ENCODE measurements at places on chromosomes 12 and 14.
A peak's percentile ranks its signal among the peaks of the same experiment; 100 is the strongest.

- no peak for DNase-seq
These were observed 3.5 kb upstream of the P2RX7 start for GRCh38 chr12:121128908-121129810.

DNA sequence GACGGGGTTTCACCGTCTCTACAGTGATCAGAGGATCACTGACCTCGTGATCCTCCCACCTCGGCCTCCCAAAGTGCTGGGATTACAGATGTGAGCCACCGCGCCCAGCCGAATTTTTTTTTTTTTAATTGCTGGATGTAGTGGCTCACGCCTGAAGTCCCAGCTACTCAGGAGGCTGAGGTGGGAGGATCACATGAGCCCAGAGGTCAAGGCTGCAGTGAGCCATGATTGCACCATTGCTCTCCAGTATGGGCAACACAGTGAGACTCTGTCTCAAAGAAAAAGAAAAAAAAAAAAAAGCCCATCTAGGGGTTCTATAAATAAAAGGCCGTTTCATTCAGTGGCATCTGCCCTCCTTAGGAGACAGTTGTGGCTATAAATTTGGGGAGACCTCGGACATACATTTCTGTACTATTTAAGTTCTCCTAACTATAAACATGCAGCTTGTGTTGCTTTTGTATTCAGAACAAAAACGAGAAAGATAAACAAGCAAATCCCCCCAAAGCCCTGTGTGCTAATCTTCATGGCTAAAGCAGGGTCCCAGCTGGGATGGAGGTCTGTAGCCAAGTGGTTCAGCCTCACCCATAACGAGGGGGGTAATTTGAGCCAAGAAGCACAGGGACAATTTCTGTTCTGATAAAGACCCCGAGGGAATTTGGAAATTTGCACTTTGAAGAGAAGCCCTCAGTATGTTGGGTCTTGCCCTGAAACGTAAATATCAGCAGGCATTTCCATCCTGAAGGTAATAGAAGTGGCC, 35.0 kb upstream of the BCL7A start:
- no peak for DNase-seq

DNA sequence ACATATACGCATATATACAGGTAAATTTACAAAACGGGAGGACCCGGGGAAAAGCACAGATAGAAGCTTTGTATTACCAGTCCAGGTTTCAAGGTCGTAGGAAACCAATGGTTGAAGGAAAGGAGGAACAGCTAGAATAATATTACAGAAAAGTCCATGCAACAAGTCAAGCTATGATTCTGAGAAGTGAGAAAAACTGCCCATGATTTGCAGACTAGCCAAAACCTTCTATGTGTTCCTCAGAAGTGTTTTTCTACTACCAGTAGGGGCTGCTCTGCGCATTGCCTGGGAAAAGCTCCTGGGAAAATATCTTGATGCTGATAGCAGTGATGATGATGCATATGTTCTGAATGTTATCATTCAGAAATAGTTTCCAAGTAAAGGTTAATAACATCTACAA, 2.2 kb downstream of the PDZRN4 start:
- no peak for DNase-seq

DNA sequence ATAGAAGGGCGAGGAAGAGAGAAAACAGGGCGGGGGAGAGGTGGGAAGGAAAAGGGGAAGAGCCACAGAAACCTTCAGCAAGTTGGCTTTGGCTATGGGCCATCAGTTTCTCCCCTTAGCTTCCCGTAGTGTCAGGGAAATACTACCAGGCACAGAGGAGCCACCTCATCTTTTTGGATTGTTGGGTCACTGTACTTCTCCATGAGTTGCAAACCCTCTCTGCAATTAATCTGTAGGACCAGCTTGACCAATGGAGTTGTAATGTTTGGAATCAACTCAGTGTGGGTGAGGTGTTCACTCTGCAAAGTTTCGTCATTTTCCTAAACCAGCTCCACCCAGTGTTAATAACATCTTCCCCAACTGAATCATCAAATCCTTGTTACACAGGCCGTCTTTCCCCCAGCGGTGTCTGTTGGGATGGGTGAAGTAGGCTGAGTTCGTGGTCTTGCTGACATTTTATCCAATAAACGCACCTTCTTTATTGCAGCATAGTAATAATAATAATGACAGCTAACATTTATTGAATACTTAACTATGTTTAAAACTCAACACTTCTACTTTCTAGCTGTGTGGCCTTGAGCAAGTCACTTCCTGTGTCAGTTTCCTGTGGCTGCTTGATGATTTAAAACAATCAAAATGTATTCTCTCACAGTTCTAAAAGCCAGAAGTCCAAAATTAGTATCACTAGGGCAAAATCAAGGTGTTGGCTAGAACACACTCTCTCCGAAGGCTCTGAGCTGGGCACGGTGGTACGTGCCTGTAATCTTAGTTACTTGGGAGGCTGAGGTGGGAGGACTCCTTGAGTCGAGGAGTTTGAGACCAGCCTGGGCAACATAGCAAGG, 8.1 kb upstream of the GLTP start:
- no peak for DNase-seq

DNA sequence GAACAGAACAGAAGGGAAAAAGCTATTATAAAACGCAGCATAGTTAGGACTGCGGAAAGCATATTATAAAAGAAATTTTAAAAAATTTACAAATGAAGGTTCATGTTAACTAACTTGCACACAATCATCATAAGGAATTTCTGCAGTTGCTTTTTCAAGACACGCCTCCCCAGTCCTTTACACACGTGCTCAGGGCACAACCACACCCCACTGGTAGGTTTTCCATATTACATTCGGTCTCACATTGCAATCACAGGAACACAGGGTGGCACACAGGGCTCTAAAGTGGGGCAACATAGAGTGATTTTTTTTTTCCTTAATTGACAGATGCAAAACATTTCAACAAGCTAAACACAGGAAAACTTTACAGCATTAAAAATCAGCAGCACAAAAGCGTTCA, 69.7 kb downstream of the DICER1 start:
- DNase-seq = no peak

DNA sequence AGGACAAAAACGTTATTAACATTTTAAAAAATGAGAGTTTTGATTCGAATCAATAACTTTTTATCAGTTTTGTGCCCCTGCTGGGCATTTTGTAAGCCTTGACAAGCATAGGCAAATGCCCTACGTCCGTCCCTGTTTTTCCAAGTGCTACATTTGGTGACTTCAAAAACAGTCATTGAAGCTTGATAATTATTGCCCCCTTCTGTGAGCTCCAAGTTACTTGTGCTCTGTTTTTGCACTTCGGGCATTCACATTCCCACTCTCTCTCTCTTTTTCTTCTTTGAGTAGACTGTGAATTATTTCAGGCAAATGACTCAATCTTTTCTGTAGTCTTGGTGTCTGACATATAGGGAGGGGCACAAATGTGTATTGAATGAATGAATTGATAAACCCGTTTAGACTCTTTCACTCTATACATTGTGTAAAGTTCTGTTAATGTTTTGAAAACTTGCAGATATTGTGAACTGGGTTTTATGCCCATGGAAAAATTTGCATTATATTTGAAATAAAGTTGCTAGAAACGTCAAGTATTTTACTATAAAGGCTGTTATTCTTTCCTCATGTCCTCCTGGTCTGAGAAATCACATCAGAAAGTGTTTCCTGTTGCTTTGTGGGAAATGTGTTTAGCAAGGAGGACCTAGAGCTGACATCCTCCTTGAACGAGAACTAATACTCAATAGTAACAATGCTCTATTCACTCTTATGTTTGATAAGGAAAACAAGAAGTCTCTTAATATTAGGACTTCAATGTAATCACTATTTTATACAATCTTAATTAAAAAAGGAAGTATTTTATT, 1.4 kb downstream of the APAF1 start:
- peak; percentile 37 for DNase-seq

- no peak for DNase-seq
These were observed 6.3 kb upstream of the PIP4K2C start for GRCh38 chr12:57584690-57585089.

DNA sequence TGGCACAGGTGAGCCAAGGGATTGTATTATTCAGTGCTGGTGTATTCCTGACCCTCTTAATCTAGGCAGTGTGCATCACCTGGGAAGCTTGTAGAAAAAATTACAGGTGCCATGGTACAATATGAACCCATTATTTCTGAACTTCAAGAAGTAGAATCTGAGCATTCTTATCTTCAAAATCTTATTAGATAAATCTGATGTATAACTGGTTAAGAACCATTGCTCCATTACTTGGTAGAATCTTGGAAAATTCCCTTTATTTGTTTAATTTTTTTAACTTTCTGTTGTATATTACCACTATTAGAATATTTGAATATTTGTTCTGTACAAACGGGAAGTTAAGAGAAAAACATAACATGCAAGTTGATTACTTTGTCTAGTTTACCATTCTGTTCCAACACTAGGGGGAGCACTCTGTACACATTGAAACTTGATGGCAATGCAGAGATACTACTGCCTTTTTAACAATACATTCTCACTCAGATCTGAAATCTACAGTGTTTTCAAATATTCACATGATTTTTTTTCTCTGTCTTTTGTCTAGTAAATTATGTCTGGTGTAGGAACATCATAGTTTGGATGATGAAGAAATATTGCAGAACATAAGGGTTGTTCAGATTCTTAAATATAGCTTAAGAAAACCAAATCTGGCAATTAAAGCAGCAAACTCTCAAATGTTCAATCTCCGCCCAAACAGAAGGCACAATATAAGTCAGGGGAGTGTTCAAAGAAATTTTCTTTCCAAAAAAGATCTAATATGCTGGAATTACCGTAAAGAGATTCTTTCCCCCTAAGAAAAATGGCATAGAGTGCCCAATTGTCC, 196.6 kb downstream of the PCNX1 start:
- DNase-seq = peak; percentile 55

GRCh38 chr12:103882861-103883596, 42.0 kb upstream of the NT5DC3 start:
- DNase-seq = no peak

DNA sequence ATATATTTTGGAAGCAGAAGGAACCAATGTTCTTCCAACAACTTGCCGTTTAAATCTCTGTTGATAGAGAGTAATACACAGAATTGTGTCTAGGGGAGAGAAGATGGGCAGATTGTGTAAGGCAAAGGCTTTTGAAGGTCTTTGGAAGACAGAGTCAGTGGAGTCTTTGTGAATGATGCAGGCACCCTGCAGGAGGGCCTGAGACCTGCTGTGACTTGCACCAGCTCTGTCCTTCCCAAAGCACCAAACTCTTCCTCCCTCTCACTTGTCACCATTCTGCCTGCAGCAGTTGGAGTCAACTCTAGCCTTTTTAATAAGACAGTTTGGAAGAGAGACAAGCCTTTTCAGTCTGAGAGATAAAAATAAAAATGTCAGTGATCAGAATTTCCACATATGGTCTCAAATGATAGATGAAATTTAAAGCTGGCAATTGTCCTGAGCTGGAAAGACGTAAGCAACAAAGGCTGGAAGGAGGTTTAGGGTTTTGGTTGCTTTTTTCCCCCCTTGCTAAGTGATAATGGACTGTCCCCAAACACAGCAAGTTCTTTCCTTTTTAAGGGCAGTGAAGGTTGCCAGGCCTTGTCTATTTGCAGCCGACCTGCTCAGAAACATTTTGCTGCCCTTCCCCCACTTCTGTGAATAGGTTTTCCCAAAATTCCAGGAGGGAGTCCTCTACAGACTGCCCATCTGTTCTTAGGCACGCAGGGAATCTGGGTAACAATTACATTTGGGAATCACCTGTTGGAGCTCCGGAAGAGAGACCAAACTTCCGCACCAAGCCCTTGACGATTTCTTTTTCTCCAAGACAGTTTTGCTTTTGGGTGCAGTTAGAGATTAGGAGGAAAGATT, 103.0 kb upstream of the NTF3 start:
- DNase-seq = no peak

DNA sequence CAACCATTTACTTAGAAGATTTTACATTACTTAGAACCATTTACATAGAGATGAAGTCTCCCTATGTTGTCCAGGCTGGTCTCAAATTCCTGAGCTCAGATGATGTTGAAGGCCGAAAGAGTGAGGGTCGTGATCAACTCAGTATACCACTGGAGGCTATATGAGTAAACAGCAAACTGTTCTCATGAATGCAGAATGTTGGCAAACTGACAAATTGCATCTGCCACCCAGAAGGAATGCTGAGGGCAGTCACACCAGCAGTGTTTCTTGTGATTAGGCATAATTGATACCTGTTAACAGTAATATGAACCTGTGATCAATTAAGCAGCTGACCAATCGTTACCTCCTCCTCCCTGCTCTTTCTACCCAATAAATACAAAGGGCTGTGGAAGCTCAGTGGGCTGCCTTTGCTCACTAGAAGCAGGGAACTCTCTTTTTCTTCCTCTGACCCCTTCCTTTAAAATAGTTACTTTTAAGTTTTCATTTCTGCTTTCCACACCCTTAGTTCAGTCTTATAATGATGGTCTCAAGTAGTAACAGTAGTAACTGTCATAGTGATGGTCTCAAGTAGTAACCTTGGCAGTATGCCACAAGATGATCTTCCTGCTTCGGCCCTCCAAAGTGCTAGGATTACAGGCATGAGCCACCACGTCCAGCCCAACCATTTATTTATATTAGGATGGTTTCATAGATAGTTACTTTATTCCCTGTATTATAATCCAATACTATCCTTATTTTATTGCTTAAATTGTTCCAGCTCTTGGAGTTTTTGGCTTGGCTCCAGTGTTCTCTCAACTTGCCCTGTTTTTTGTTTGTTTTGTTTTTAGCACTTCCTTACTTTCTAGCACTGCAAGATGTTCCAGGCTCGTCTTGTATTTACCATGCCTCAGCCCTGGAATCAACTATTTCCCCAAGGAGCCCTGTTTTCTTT, 25.8 kb downstream of the LIMA1 start:
- no peak for DNase-seq

GRCh38 chr14:63745858-63746425, 18.1 kb upstream of the SGPP1 start:
- DNase-seq = no peak

- no peak for DNase-seq
These were observed 68.0 kb upstream of the HMGA2 start for GRCh38 chr12:65756267-65756666.

- no peak for DNase-seq
These were observed 31.8 kb upstream of the COX6A1 start for GRCh38 chr12:120406069-120406468.

- DNase-seq = no peak
These were observed 51.0 kb downstream of the SLC8A3 start for GRCh38 chr14:70137788-70138187.

- no peak for DNase-seq
These were observed 1.3 kb upstream of the NR1H4 start for GRCh38 chr12:100472325-100472724.

DNA sequence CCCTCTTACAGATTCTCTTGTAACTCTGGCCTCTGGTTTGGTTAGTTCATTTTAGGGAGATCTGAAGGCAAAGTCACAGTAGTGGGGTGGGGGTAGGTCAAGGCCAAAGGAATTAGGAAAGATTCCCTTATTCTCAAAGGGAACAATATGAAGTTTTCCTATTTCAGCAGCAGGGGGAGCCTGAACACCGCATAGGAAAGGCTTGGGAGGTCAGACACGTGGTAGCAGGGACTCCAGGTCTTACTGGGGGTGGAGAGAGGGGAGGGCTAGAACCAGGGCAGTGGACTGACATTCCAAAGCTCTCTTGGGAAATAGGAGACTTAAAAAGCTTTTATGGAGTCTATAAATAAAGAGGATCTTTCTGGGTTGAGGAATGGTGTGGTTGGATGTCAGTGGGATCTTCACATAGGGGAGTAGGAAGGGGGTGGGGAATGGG, 1.3 kb downstream of the ZC3H10 start:
- peak; percentile 78 for DNase-seq
